Melanocyte of skin (primary cell): ENCODE measurements at places on chromosomes 7 and 10. TPM values are rescaled to one million over a fixed set of nuclear protein-coding genes. Genes with fewer than 3 reads are reported as not detected.

The CPN1 gene
- total RNA-seq = 5.5 TPM in 1 of 2 replicates, not detected in the other

The PLEKHS1 gene
- under 0.01 and 0.15 TPM in 2 replicates for total RNA-seq

The ZDHHC6 gene
- 31.3 and 35.9 TPM in 2 replicates for total RNA-seq

The ASB10 gene
- not detected in 2 replicates for total RNA-seq

The CARD11 gene
- not detected in 2 replicates for total RNA-seq

The WNT16 gene
- total RNA-seq = not detected in 2 replicates

The PON1 gene
- not detected in 2 replicates for total RNA-seq

The HMX2 gene
- not detected in 2 replicates for total RNA-seq

The OLAH gene
- total RNA-seq = not detected in 2 replicates

The DYDC2 gene
- not detected in 2 replicates for total RNA-seq

The RNF32 gene
- total RNA-seq = 0.36 and 0.69 TPM in 2 replicates

The NPTX2 gene
- 6.5 TPM in 1 of 2 replicates, not detected in the other for total RNA-seq
